ENCODE measurements at places on chromosomes 13 and 19.

DNA sequence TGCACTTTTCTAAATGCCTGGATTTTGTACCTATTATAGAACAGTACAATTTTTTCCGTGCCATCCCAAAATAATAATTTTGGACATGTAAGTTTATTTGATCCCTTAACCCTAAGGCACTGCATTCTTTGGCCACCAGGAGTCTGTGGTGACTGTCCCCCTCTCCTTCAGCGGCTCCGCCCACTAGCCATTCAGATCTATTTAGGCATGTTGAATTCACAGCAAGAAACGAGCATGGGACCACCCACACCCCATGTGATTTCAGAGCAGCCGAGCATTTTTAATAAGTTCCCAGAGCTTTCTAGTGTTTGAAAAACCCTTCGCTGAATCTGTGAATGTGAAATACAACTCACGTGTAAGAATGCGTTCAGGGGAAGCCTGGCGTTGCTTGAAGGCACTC, 567.5 kb downstream of the MYO16 start:
- no peak for DNase-seq

DNA sequence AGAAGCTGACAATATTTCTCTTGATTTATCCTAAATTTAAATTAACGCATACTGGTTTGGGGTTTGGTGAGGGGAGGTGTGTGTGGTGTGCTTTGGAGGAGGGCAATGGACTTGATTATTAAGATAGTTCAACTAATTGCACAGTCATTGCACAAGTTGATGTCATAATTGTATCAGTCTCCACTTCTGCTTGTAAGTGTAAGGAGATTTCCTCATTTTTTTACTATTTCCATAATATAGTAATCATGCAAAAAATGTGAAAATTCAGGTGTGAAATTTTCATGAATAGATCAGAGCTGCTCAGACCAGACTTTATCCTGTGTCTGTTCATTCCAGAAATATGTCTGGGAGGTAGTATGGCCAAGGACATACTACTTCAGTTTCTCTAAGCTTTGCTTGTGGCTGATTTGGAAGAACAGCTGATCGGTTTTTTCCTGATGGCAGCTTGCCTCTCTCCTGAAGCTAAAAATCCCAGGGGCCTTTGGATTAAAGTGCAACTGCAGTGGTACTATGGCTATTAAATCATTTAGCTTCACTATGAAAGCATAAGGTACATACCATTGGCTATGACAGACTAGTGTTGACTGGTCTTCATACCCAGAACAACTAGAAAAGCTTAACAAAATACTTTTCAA, 201.8 kb upstream of the MIR17HG start:
- DNase-seq: no peak

DNA sequence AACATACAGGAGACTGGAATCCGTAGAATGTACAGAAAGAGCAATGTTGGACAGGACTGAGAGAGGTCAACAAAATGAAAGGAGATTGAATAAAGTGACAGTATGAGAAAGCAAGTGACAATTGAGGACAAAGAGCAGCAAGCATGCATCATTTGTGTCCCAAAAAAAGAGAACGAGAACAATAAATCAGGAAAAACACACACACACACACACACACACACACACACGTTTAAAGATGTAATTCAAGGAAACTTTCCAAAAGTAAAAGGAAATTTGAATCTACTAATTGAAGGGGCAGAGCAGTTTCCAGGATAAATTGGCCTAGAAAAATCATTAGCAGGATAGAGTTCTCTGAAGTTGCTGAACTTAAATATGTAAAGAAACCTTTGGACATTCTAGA, 16.9 kb downstream of the DPY19L3 start:
- no peak for DNase-seq

GRCh38 chr13:99124794-99125316, 75.8 kb upstream of the UBAC2 start:
- no peak for DNase-seq

DNA sequence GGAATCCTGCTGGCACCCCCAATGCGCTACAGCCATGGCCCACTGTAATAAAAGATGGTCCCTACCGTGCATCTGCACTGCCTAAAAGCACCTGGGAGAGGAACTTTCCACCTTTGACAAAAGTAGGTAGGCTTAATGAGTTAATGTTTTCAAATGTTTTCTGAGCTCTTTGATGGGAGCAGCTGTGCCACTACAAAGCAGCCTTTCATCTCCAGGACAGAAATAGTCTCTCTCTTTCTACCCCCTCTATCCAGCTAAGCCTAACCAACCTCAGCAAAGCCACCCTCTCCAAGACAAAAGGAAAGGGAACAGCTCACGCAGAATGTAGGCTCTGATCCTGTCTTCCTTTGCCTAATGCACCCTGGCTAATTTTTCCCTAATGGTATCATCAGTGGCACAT, 560.2 kb downstream of the UQCRFS1 start:
- DNase-seq: no peak

- DNase-seq: no peak
Observed at GRCh38 chr13:105240371-105240770, 1295.1 kb downstream of the EFNB2 start.

DNA sequence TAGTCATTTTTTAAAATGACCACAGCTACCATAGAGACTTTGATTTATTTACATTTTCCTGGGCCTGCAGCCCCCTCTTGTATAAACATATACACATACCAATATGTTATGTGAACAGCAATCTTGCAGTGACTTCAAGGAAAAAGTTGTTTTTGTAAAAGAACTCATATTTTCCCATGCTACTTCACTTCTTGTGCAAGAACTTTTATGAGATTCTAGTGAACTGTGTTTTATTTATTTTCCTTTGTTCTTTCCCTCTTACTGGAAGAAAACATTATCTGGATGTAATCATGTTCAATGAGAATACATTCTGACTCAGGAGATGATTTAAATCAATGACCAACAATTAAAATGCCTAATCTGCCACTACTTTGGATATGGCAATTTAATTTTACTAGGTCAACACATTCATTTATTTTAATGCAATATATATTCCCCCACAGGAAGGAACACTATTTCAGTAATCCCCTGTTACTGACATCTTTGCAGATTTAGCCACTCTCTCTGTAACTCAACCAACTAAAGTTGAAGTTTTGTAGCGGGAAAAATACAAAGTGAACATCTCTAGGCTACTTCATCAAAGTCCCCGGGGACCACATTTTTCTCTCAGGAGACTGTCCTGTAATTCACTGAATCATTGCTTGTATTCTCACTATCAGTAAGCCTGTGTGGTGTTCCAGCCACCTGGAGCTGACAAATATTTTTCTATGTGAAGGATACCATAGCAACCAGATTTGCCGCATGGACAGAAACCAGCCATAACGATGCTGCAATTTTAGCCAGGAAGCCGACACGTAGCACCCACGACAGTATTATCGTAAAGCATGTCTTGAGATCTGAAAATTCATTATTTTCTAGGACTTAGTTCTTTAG, 90.5 kb downstream of the STARD13 start:
- DNase-seq: no peak

- DNase-seq: no peak
Observed at GRCh38 chr13:114151565-114152284, 19.3 kb upstream of the RASA3 start.

GRCh38 chr13:96720446-96720845, 273.8 kb downstream of the OXGR1 start:
- DNase-seq: no peak

DNA sequence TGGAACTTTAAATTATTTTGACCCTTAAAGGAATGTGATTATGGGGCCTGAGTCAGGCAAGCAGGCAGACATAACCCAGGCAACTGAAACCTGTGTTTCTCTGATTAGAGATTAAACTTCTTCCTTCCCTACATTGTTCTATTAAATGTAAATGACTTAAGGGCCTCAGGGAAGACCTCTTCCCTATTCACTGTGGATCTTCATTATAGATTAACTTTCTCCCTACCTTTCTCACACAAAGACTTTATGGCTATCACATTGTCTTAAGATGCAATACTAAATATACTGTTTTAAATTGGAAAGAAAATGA, 8.8 kb upstream of the METTL21C start:
- DNase-seq: no peak

DNA sequence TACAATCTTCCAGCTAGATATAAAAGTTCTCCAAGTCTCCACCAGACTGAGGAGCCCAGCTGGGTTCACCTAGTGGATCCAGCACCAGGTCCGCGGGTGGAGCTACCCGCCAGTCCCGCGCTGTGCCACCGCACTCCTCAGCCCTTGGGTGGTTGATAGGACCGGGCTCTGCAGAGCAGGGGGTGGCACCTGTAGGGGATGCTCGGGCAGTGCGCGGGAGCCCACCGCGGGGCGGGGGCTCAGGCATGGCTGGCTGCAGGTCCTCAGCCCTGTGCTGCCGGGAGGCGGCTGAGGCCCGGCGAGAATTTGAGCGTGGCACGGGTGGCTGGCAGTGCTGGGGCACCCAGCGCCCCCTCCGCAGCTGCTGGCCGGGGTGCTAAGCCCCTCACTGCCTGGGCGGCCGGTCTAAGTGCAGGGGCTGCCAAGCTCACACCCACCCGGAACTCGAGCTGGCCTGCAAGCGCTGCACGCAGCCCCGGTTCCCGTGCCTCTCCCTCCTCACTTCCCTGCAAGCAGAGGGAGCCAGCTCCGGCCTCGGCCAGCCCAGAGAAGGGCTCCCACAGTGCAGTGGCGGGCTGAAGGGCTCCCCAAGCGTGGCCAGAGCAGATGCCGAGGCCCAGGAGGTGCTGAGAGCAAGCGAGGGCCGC, 542.8 kb upstream of the PCDH9 start:
- no peak for DNase-seq

DNA sequence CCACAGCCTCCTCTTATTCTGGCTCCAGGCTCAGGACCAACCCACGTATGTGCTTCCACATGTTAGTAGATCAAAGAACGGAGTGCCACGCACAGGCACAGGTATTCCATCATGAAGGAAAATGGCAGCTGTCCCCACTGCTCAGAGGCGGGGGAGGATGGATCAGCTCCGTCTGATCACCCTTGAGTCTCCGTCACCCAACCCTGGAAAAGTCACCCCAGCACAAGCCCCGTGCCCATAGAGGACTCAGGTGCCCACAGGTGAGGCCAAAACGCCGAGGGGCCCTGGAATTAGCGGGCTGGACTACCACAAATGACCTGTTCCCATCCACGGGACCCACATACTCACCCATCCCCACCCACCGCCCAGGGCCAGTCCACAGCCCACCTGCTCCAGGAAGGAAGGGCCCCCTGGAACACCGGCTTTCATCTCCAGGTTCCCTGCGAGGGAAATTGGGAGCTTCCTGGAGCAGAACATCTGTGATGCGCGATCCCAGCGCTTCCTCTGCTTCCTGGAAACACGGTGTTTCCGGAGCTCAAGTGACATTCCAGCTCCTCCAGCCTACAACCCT, 120.5 kb upstream of the SPACA7 start:
- DNase-seq: no peak

- DNase-seq: no peak
Observed at GRCh38 chr13:111873676-111874178, 193.2 kb upstream of the SOX1 start.

- no peak for DNase-seq
Observed at GRCh38 chr13:29953542-29953941, 103.1 kb upstream of the UBL3 start.

DNA sequence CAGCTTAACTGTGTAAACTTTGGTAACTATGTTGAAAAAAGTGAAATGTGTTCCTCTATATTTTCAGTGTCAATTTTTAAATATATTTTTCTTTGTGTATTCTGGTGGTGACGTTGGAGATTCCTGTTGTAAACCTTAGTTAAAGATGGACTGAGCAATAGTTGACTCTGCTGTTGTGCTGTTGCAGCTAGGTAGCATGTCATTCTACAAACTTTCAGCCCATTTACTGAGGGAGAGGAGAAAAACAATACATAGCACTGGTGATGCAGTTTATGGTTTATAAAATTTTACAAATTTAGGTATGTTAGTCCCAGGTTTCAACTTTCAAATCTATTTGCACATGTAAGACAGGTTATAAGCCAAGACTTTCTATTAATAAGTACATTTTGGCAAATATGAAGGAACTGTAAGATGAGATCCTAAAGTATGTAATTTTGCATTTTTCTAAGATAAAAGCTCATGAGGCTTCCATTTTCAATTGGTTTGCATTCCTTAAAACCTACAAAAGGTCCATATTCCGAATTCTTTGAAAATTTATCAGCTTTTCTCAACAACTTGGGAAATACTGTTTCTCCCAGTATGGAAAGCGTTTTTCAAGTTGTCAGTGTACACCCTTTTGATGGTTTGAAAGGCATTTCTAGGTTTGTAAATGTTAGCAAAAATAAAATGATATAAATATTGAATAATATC, 1.5 kb downstream of the NDFIP2 start:
- no peak for DNase-seq

- no peak for DNase-seq
Observed at GRCh38 chr19:55276720-55277430, 3.0 kb downstream of the HSPBP1 start.

- no peak for DNase-seq
Observed at GRCh38 chr13:42474954-42475353, 99.0 kb upstream of the TNFSF11 start.

DNA sequence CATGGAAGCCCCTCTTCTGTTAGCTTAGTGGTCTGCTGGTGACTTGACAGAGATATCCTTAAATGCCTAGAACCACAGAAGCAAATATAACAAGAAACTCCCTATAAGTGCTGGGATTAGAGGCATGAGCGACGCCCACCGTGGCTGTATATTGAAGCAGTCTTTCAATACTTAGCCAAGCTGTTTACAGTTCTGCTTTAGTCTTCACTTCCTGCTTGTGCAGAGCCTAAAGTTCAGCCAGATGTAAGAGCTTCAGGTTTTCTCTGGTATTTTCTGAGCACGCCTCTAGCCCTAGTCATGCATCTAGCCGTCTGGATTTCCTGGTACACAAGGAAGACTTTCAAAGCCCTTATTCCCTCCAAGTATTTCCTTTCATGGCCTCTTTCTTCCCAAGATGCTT, 28.5 kb downstream of the TRPM4 start:
- DNase-seq: no peak

- no peak for DNase-seq
Observed at GRCh38 chr19:23887642-23888041, 27.0 kb upstream of the ZNF726 start.

DNA sequence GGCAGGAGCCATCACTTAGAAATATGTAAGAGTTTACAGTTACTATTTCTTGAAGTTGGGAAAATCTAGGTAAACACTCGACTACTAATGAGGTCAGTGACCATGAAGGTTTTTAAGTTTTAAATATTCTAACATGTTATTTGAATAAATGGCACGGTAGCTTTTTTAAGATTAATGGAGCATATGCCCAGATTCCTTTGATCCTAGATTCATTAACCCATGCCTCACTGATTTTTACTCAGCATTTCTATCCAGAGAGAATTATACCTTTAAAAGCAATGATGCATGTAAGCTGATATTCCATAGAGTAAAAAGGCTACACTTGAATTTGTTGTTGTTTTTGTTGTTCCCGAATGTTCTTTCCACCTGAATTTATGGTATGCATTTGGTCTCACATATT, 541.4 kb downstream of the DACH1 start:
- no peak for DNase-seq

DNA sequence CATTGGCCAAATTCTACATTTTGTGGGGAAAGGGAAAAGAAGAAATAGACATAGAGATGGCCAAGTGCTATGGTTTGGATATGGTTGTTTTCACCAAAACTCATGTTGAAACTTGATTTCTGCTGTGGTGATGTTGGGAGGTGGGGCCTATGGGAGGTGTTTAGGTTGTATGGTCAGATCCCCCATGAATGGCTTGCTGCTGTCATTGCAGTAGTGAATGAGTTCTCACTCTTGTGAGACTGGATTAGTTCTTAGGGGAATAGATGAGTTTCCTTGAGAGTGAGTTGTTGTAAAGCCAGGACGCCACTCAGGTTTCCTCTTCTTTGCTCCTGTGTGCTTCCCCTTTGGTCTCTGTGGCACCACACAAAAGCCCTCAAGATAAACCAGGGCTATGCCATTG, 242.6 kb upstream of the RFC3 start:
- no peak for DNase-seq
